ENCODE measurements at places on chromosomes 2 and 18. TPM values are rescaled to one million over a fixed set of nuclear protein-coding genes. Genes with fewer than 3 reads are reported as not detected.

IL36B gene
- not detected for total RNA-seq

ST8SIA5 gene
- total RNA-seq = 0.75 TPM

EPC2 gene
- 45.3 TPM for total RNA-seq

DNA sequence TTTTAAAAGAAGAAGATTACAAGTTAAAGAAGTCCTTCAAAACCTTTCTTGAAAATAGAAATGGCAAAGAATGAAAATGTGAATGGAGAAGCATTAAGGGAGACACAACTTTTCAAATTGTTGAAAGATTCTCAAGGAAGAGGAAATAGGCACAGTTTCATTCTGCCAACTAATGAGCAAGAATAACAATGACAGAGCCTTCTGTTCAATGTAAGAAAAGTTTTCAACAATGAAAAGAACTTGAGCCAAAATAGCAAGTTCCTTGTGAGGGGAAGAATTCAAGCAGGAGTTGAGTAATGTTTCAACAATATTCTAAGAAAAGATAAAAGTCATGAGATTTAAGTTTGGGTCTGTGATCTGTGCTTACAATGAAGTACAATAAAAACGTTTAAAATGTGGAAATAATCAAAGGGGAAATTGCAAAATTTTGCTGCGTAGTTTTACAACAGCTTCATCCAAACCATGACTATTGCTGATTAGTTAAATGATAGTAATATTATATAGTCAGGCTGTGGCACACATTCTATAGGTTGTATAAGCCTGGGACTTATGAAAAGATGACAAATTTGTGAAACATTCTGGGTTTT, 122.6 kb downstream of the METTL4 start:
- DNase-seq = no peak

AGXT gene
- not detected for total RNA-seq

GRCh38 chr2:108404784-108405397, 27.1 kb downstream of the SULT1C4 start:
- no peak for DNase-seq

SMYD1 gene
- total RNA-seq = not detected
